Progenitor cell of endocrine pancreas (in vitro differentiated cells): ENCODE measurements at places on chromosomes 11 and 22.

GRCh38 chr11:125372088-125372487 lies 124.0 kb downstream of the FEZ1 start:
- no peak for DNase-seq

DNA sequence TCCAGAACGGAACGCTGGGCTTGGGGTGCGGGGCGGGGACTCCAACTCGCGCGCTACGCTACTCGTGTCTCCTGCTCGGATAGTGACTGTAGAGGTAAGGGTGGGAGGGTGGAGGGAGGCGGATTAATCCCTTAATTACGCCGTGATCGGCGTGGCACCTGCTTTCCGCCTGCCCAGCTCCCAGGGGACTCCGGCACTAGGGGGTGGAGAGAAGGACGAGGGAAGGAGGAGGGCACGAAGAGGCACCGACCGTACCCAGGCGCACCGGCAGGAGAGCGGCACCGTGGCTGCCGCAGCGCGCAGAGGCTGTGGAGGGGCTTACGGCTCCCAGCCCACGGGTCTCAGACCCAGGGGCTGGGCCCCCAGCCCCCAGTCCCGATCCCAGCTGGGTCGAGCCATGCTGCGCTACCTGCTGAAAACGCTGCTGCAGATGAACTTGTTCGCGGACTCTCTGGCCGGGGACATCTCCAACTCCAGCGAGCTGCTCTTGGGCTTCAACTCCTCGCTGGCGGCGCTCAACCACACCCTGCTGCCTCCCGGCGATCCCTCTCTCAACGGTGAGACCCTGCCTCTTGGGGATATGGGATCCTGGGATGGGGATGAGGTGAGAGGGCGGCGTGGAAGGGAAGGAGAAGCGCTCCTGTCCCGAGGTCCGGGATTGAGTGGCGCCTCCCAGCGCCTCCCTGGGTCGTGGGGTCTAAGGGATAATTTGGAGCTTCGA lies at the start of gene ROBO3:
Gene ROBO3, plus strand, starts transcription at position 252 of the 721 bp plus-strand sequence. Its CDS starts 146 bp downstream, at position 398.
- no peak for DNase-seq

GRCh38 chr22:45026511-45026910 lies 16.7 kb upstream of the PHF21B start:
- no peak for DNase-seq

DNA sequence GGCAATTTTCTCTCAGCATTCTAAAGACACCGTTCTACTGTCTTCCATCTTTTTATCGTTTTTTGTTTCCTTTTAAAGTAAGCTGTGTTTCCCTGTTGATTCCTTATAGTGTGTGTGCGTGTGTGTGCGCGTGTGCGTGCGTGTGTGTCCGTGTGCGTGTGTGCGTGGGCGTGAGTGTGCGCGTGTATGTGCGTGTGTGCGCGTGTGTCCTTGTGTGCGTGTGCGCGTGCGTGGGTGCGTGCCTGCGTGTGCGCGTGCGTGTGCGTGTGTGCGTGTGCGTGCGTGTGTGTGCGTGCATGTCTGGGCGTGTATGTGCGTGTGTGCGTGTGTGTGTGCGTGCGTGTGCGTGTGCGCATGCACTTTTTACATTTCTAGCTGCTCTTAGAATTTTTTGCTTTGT lies 1033.7 kb downstream of the BRD1 start:
- DNase-seq: no peak

DNA sequence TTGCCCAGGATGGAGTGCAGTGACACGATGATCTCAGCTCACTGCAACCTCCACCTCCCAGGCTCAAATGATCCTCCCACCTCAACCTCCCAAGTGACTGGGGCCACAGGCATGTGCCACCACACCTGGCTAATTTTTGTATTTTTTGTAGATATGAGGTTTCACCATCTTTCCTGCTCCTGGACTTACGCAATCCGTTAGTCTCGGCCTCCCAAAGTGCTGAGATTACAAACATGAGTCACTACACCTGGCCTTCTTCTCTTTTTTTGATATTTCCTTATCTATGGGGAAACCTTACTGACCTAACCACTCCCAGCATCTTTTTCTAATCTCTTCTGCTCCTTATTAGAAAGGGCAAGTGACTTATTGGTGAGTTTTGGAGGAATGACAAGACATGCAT lies 121.7 kb upstream of the CHORDC1 start:
- DNase-seq: no peak

DNA sequence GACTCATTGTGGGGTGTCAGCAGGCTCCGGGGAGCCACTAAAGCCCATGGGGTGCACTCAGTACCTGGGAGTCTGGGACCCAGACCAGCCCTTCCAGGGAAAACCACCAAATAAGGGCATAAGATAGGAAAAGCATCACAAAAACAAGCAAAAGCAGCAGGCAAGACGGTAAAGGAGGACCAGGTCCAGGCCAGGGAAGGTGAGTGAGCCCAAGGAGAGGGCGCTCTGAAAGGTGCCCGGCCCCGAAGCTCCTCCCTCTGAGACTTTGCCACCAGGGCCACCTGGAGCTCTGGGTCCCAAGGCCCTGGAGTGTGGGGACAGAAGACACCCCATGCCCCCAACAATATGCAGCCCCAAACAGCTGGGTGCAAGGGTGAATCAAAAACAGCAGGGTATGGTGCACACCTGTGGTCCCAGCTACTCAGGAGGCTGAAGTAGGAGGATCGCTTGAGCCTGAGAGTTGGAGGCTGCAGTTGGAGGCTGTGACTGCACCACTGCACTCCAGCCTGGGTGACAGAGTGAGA lies 5.2 kb upstream of the IL17REL start:
- DNase-seq: no peak

- DNase-seq: no peak
Measured at GRCh38 chr11:69122326-69122629, 33.5 kb upstream of the SMIM38 start.

- no peak for DNase-seq
Measured at GRCh38 chr11:121533601-121534000, 80.8 kb upstream of the SORL1-AS1 start.

- no peak for DNase-seq
Measured at GRCh38 chr11:1913271-1914060, 6.0 kb upstream of the TNNT3 start.

DNA sequence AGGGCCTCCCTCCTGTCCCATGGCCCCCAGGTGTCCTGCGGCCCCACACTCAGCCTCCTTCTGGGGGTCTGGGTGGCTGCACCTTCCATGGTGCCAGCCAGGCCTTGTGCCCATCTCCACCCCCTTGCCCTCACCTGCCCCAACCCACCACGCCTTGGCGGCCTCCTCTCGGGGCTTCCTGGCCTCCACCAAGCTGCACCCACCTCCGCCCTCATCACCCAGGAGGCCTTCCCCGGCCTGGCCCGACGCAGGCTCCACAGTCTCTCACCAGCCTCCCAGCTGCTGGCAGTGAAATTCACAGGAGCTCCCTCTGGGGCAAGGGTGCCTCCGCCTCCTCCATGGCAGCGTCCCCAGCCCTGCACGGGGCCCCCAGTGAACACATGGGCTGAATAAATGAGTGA lies 35.9 kb upstream of the WNT7B start:
- no peak for DNase-seq

DNA sequence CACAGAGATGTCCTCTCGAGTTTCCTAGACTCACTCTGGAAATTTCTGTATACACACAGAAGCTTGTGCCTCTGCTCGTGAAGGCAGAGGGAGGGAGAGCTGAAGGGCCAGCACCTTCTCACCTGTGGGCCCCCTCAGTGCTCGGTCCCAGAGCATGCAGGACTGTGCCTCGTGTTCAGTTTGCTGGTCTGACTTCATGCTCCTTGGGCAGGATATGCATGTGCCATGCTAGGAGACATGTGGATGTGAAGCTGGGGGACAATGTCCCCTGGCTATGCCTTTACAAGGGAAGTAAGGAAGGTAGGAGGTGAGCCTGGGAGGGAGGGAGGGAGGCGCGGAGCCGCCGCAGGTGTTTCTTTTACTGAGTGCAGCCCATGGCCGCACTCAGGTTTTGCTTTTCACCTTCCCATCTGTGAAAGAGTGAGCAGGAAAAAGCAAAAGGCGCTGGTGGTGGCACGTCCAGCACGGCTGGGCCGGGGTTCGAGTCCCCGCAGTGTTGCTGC lies 22.6 kb downstream of the NEAT1 start:
- DNase-seq: no peak

GRCh38 chr11:67317888-67318555 lies 14.7 kb downstream of the SSH3 start:
- DNase-seq: no peak

DNA sequence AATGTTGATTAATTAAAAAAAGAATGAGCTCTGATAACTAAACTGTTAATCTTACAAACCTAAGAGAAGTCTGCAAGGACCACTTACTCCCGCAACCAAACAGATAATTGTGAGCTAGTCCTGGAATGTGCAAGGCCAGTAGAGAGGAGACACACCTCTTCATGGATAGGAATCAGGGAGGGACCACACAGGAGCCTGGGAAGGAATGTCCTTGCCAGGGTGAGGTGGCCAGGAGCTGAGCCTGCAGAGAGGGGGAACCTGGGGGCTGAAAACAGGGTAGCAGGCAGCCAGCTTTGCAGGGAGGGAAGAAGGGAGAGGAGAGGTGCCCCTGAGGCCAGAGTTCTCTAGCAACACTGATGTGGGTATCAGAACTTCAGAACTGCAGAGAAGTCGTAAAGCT lies 9.4 kb upstream of the NLRP10 start:
- DNase-seq: no peak

- DNase-seq: no peak
Measured at GRCh38 chr22:32836280-32837123, 35.0 kb downstream of the TIMP3 start.

DNA sequence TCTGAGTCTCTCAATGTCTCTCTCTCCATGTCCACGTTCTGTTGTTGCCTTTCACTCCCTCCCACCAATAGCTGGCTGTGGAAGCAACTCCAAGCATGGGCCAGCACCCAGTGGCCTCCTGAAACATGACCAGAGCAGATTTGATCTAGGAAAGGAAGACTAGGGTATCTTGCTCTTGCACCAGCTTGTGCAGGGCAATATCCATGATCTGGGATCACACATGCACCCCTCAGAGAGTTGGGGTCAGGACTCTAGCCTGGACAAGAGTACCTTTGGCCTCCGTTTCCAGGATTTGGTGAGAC lies 34.5 kb upstream of the RIC3 start:
- DNase-seq: no peak

GRCh38 chr11:126034039-126034932 lies 28.4 kb downstream of the CDON start:
- no peak for DNase-seq

DNA sequence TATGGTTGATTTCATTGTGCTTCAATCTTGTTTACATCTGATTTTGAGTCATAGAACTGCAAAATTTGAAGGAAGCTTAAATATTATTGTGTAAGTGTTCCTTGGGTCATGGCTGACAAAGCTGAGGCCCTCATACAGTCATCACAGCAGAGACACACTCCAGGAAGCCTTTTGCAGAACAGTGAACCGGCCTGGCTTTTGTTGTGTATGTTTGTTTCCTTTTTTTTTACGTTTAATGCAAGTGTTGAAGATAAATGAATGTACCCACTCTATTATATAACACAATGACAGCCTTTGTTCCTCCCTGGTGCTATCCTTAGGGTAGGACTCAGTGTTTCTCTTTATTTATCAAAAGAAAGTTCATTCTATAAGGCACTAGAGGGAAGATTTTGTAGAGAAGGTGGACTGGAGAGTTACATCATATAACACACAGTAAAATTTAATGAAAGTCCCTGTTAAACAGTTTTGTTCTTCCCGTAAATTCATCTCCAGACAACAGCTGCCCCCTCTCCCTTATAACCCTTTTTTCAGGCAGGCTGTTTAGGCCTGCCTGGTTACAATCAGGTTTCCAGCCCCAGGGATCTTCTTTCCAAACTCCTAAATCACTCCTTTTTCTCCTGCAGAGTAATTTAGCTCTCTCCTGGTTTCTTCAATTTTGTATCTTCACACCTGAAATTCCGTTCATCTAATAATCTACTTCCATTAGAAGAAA lies 34.3 kb upstream of the CSTF3 start:
- DNase-seq: no peak

DNA sequence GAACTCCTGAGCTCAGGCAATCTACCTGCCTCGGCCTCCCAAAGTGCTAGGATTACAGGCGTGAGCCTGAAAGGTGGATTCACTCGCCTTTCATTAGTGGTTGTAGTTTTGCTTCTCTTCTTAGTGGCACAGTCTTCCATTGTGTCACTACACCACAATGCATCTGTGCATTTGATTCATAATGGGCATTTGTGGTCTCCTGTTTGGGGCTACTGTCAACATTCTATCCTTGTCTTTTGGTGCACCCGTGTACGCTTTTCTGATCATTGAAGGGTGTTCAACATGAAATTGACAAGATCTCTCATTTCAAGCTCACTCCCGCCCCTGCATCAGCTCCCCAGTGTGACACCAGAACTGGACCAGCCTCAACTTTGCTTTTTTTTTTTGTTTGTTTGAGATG lies 2.0 kb upstream of the SYT12 start:
- no peak for DNase-seq

GRCh38 chr11:3074912-3075589 lies 17.8 kb upstream of the CARS1 start:
- no peak for DNase-seq

DNA sequence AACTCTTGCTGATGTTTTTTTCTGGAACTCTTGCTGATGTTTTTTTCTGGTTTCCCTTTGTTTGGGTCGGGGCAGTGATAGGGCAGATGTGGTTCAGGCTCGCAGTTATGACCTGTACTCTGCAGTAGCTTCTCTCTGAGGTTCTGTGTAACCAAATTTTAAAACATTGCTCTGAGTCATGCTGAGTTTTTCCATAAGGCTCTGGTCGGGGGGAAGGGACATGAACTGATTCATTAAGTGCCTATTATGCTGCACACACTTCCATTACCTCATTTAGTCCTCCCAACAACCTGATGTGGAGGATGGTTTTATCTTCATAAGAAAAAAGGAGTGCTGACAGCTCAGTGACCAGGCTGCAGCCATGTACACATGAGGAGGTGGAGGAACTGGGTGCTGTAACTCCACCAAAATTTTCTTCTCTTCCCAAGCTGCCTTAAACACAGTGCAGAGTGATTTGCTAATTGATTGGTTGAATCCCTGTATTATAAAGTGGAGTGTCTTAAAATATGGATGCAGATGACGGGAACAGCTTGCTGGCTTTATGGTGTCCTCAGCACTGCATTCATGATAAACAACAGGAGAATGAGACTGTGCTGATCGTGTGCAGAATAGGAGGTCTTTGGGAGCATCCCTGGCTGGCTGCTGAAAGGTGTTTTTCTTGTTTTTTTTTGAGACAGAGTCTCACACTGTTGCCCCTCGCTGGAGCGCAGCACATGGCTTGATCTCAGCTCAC lies 19.1 kb downstream of the TNRC6B start:
- DNase-seq: no peak

DNA sequence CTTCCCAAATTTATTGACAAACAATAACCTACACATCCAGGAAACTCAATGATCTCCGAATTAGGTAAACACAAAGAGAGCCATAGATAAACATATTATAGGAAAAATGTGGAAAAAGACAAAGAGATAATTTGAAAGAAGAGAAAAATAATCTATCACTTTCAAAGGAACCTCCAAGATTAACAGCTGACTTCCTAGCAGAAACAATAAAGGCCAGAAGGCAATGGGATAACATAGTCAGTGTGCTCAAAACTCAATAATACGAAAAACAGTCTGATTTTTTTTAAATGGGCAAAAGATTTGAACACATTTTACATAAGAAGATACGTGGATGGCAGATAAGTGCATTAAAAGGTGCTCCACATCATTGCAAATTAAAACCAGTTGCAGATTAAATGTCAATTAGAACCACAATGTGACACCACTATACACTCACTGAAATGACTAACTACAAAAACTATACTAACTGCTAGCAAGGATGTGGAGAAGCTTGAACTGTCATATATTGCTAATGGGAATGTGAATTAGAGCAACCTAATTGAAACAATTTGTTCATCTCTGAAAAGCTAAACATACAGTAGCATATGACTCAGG lies 300.4 kb downstream of the TMEM135 start:
- no peak for DNase-seq
